ENCODE measurements at places on chromosomes 3 and 15.
A peak's percentile ranks its signal among the peaks of the same experiment; 100 is the strongest.

DNA sequence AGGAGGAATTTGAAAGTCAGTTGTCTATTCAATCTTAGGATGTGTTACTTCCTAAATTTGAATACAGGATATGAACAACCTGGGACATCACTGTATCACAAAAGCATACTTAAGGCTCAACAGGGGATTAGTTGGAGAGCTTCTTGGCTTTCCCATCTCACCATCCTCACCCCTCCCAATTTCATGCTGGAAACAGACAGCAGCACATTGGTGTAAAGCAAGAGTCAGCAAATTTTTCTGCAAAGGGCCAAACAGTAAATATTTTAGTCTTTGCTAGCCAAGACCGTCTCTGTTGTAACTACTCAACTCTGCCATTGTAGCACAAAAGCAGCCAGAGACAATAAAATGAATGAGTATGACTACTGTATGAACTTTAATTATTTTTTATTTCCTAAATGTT is 94.9 kb downstream of the ERC2 start:
- no peaks in the 10 kb centered on the region for H3K36me3 ChIP-seq
- no peaks in the 10 kb centered on the region for H3K4me1 ChIP-seq
- H3K4me3 ChIP-seq, result no peak overlapping the region
- H3K27ac ChIP-seq, result no peak overlapping the region
- DNase-seq, result no peak

- H3K36me3 ChIP-seq, result peaks cover 6% of the 10 kb centered on the region
- DNase-seq, result no peak
- peaks cover 5% of the 10 kb centered on the region for H3K4me1 ChIP-seq
- H3K4me3 ChIP-seq, result no peak overlapping the region
- no peak overlapping the region for H3K27ac ChIP-seq
- H3K27me3 ChIP-seq, result no peaks in the 10 kb centered on the region
Observed at GRCh38 chr3:16257309-16257708, 7.4 kb downstream of the DPH3 start.

DNA sequence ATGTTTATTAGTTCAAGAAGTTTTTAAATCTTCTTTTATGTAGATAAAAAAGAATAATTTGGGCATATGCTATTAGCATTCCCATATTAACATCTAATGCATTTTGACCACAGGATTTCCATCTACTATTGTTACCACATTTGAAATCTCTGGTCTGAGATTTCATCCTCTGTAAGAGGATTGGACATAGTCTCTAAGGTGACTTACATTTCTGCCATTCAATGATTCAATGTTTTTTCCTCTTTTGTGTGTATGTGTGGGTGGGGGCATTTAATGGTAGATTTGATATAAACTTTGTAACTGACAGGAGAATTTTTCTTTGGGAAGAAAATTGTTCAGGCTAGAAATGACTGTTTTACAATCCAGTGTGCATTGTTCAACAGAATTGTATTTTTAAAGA is 307.3 kb upstream of the RBMS3 start:
- H3K36me3 ChIP-seq, result no peaks in the 10 kb centered on the region
- DNase-seq, result no peak
- H3K27me3 ChIP-seq, result no peaks in the 10 kb centered on the region
- H3K4me3 ChIP-seq, result no peak overlapping the region
- H3K4me1 ChIP-seq, result no peaks in the 10 kb centered on the region
- no peak overlapping the region for H3K27ac ChIP-seq

GRCh38 chr3:15611018-15611417 is 9.5 kb downstream of the BTD start:
- no peak overlapping the region for H3K4me3 ChIP-seq
- no peak for DNase-seq
- H3K27me3 ChIP-seq, result no peaks in the 10 kb centered on the region
- H3K27ac ChIP-seq, result no peak overlapping the region
- peaks cover 5% of the 10 kb centered on the region for H3K36me3 ChIP-seq
- peaks cover 9% of the 10 kb centered on the region for H3K4me1 ChIP-seq

DNA sequence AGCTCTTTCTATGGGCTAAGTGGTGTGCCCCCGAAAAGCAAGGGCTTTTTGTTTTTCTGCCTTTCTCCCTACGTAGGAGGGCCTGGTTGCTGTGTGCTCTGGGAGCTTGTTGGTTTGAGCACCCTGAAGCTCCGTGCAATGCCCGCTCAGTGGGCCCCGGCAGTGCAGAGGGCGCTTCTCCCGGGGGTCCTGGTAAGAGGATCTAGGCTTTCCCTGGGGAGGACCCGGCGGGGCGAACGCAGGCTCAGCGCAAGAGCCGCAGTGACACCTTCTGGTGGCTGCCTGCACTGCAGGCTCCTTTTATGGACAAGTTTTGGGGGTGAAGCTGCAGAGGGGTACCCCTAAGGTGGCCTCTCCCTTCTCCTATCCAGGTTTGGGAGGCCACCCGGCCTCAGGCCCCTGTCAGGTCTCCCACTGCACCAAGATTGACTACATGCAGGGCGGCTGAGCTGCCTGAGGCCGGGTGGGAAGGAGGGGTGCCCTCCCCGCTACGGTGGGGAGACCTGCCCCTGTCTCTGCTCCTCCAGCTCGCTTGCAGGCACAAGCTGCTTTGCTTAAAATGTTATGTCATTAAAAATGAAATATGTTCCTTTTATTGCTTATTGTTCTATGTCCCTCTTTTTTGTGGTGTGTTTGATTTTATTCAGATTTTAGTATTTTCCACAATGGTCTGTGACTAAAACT is 387.9 kb downstream of the GABRG3 start:
- no peaks in the 10 kb centered on the region for H3K27me3 ChIP-seq
- H3K4me1 ChIP-seq, result no peaks in the 10 kb centered on the region
- DNase-seq, result no peak
- no peak overlapping the region for H3K27ac ChIP-seq
- H3K36me3 ChIP-seq, result no peaks in the 10 kb centered on the region

GRCh38 chr15:40909662-40910630 is 15.7 kb downstream of the VPS18 start:
- no peak for DNase-seq
- peaks cover 13% of the 10 kb centered on the region for H3K4me1 ChIP-seq
- H3K27ac ChIP-seq, result no peak overlapping the region
- H3K27me3 ChIP-seq, result no peaks in the 10 kb centered on the region

- peaks cover 42% of the 10 kb centered on the region for H3K27me3 ChIP-seq
- no peak overlapping the region for H3K27ac ChIP-seq
- no peaks in the 10 kb centered on the region for H3K4me1 ChIP-seq
Observed at GRCh38 chr3:39021465-39022285, 30.1 kb downstream of the SCN11A start.

- no peaks in the 10 kb centered on the region for H3K27me3 ChIP-seq
- no peak for DNase-seq
- H3K27ac ChIP-seq, result no peak overlapping the region
- H3K4me1 ChIP-seq, result no peaks in the 10 kb centered on the region
- H3K4me3 ChIP-seq, result no peak overlapping the region
- H3K36me3 ChIP-seq, result no peaks in the 10 kb centered on the region
Observed at GRCh38 chr3:85090495-85090894, 131.7 kb downstream of the CADM2 start.

- no peaks in the 10 kb centered on the region for H3K27me3 ChIP-seq
- no peak overlapping the region for H3K27ac ChIP-seq
- H3K36me3 ChIP-seq, result no peaks in the 10 kb centered on the region
- no peaks in the 10 kb centered on the region for H3K4me1 ChIP-seq
- no peak overlapping the region for H3K4me3 ChIP-seq
Observed at GRCh38 chr3:22122567-22122966, 371.6 kb upstream of the ZNF385D start.

DNA sequence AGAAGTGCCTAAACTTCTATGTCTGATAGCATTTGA is at the start of gene TP63:
Gene TP63, plus strand, starts transcription at position 17 of the 36 bp plus-strand sequence. CDS start 127 bp downstream, outside the sequence.
- peaks cover 8% of the 10 kb centered on the region for H3K4me1 ChIP-seq
- no peak for DNase-seq
- no peak within 1 kb of the TSS for H3K27ac ChIP-seq
- peak within 1 kb of the TSS; percentile 39 for H3K4me3 ChIP-seq
- H3K27me3 ChIP-seq, result no peaks in the 10 kb centered on the region

DNA sequence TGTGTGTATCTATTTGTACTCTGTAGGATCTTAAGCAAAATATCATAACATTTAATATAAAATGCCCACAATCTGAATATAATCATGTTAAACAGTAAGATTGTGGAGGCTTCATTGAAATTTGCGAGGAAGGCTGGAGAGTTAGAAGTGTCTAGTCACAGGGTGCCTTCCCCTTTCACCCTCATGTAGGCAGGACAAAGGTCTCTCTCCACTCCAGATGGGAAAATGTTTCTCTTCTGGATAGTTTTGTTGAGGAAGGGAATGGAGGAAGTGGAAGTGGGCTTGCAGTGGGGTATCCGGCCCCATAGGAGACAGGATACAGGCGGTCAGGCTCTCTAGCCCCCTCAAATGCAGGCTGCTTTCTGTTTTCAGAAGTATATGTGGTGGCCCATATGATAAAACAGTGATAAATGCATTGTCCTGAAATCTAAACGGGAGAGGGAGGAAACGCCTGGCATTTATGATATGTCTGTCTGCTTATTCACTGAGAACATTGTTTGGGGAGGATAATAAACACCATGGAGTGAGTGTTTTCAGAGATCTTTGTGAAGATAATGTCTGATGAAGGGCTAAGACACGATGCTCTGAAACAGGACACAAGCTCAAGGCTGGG is 13.3 kb upstream of the MYZAP start:
- no peak overlapping the region for H3K27ac ChIP-seq
- DNase-seq, result no peak
- peaks cover 77% of the 10 kb centered on the region for H3K27me3 ChIP-seq
- H3K36me3 ChIP-seq, result peaks cover 2% of the 10 kb centered on the region

GRCh38 chr3:53114011-53114400 is 16.2 kb downstream of the RFT1 start:
- H3K27me3 ChIP-seq, result no peaks in the 10 kb centered on the region
- H3K36me3 ChIP-seq, result peaks cover 27% of the 10 kb centered on the region
- no peaks in the 10 kb centered on the region for H3K4me1 ChIP-seq
- no peak overlapping the region for H3K4me3 ChIP-seq

DNA sequence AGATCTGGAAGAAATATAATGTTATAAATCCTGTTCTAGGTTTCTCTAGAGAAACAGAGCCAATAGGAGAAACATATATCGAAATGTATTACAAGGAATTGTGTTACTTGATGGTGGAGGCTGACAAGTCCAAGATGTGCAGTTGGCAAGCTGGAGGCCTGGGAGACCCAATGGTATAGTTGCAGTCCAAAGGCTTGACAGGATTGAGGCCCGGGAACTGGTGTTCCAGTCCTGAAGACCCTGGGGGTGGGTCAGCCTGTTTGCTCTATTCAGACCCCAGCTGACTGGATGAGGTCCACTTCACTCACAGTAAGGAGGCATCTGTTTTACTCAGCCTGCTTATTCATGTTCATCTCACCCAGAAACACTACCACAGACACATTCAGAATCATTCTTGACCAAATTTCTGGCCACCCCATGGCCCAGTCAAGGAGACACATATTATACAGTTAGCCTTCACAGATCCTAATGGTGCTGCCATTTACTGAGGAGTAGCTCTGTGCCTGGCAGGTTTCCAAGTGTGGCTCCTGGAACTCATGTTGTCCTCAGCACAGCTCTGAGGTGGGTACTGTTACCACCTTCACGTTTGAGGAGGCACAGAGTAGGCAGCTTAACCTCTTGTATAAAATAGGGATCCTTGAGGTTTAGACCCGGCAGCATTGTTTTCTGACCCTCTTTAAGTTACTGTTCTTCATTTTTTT is 3.7 kb downstream of the TRAK1 start:
- peaks cover 30% of the 10 kb centered on the region for H3K4me1 ChIP-seq
- no peak for DNase-seq
- no peaks in the 10 kb centered on the region for H3K27me3 ChIP-seq
- H3K36me3 ChIP-seq, result peaks cover 8% of the 10 kb centered on the region
- H3K27ac ChIP-seq, result no peak overlapping the region
- no peak overlapping the region for H3K4me3 ChIP-seq

GRCh38 chr3:4684976-4685375 is 191.8 kb downstream of the ITPR1 start:
- no peak for DNase-seq
- H3K4me3 ChIP-seq, result no peak overlapping the region
- H3K36me3 ChIP-seq, result peaks cover 26% of the 10 kb centered on the region
- H3K27me3 ChIP-seq, result no peaks in the 10 kb centered on the region
- H3K4me1 ChIP-seq, result no peaks in the 10 kb centered on the region

DNA sequence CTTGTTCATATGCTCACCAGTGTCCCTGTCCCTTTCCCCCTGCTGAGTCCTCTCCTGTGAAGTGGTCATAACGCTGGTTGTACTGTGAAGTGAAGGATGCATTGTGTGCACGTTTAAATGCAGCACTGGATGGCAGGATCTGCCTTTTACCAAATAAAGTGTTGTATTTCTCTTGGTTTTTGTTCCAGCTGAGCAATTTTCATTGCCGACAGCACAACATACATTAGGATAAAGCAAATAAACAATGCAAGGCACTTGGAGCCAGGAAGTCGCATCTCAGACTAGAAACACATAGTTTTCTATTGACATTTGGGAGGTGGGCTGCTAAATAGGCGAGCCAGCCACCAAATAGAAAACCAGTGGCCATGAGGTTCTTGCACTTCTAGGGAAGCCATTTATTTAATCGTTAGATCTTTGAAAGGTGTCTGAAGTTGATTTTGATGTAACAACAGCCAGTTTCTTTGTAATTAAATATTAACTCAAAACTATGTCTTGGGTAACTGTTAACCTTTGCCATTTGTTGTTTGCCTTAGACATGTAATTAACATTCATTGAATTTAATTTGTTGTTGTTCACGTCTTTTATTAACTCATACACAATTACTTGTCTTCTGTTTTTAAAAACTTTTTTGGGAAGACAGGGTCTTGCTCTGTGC is 185.3 kb downstream of the FNDC3B start:
- no peak overlapping the region for H3K27ac ChIP-seq
- H3K36me3 ChIP-seq, result peaks cover 2% of the 10 kb centered on the region
- peaks cover 5% of the 10 kb centered on the region for H3K4me1 ChIP-seq
- H3K4me3 ChIP-seq, result no peak overlapping the region
- no peaks in the 10 kb centered on the region for H3K27me3 ChIP-seq
- DNase-seq, result no peak

DNA sequence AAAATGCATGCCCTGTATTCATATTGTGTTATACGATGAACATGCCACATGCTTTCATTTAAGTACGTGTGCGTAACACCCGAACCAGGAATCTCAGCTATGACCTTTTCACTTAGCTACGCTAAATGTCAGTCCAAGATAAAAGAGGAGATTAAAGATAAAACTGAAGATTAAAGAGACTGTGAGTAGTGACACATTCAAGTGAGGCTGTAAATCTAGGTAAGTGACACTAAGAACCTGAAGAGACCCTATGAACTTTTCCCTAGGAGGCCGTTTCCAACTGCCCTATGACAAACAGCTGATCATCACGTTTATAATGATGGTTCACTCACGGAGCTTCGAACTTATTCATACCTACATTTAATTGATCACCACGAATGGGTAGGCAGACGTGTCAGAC is 32.2 kb downstream of the TFRC start:
- H3K27me3 ChIP-seq, result no peaks in the 10 kb centered on the region
- H3K27ac ChIP-seq, result no peak overlapping the region
- peaks cover 54% of the 10 kb centered on the region for H3K36me3 ChIP-seq
- no peaks in the 10 kb centered on the region for H3K4me1 ChIP-seq

DNA sequence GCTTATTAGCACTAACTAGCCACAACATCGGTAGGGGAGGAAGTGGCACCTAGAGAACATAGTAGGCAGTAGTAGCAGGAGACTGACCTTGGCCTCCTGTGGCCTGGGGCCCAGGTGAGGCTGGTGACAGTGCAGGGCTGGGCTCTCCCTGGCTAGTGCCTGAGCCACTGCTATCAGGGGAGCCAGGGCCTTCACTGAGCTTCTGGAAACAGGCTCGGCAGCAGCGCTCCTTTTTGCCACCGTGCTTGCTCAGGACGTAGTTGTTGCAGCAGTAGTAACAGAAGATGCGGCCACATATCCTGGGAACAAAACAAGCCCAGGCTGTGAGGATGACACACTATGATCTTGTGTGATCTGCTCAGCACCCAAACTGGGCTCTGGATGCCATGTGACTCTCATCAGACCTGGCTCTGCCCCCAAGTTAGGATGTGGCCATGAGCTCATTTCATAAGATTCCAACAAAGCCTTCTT is 15.1 kb downstream of the CXCR6 start:
- no peaks in the 10 kb centered on the region for H3K27me3 ChIP-seq
- peak; percentile 31 for DNase-seq
- peaks cover 80% of the 10 kb centered on the region for H3K36me3 ChIP-seq
- H3K27ac ChIP-seq, result peak overlapping the region; percentile 80
- H3K4me1 ChIP-seq, result peaks cover 66% of the 10 kb centered on the region
